ENCODE measurements at places on chromosomes 1 and 21. TPM values are rescaled to one million over a fixed set of nuclear protein-coding genes. Genes with fewer than 3 reads are reported as not detected.

DNA sequence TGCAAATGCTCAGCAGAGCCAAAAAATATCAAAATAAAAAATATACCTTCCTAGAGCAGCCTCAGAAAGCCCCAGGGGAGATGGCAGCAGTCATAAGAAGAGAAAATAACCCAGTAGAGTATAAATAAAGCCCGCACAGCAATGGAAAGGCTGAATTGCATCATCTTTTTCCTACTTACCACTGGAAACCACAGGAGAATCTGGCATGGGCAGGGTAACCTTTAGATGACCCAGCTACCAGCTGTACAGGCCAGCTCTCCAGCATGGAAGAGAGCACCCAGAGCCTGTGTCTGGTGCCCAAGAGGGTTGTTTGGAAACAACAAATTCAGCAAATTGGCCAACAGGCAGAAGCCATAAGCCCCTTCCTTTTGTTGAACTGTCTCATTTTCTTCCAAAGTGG lies 253.1 kb downstream of the OMA1 start:
- H3K27ac ChIP-seq: no peak overlapping the region
- H3K27me3 ChIP-seq: no peaks in the 10 kb centered on the region
- no peaks in the 10 kb centered on the region for H3K36me3 ChIP-seq
- H3K4me3 ChIP-seq: no peak overlapping the region
- no peaks in the 10 kb centered on the region for H3K4me1 ChIP-seq
- DNase-seq: no peak

DNA sequence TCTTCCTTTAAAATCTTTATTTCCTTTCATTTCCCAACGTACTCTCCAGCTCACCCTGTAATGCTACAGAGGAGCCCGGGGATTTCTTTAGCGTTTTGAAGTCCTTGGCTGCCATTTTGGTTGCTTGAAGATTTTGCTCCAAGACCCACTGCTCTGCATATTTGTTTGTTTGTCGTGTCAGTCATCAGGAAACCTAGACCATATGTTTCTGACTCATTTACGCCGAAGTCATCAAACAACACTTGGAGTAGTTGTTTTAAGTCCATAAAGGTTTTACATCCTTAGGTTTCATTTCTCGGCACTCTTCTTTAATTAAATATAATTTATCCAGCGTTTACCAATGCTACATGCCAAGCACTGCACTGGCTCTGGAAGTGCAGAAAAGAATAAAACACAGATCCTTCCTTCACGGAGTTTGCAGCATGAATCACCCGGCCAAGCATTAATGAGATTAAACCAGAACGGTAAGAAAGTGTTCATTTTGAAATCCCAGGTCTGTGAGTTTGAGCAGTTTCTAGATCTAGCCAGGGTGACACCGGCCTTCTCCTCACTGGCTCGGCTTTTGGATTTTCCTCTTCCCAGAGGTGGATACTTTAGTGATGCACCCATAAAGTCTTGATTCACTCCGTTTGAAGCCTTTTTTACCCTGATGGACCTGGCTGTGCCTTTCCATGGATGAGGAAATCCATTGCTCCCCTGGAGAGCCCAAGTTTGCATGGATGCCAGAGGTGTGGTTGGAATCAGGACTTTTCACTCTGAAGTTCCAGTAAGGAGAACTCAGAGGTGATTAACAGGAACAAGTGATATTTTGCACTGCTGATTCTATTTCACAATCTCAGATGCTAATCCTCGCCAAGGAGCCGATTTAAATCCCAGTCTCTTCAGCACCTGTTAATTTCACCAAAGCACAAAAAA lies 109.3 kb downstream of the KAZN start:
- DNase-seq: no peak
- no peak overlapping the region for H3K4me3 ChIP-seq
- H3K27me3 ChIP-seq: no peaks in the 10 kb centered on the region
- H3K4me1 ChIP-seq: no peaks in the 10 kb centered on the region
- H3K27ac ChIP-seq: no peak overlapping the region

- H3K4me3 ChIP-seq: no peak overlapping the region
- no peaks in the 10 kb centered on the region for H3K4me1 ChIP-seq
These were observed 159.0 kb downstream of the BARHL2 start for GRCh38 chr1:90558126-90558525.

- H3K4me1 ChIP-seq: no peaks in the 10 kb centered on the region
- no peak overlapping the region for H3K27ac ChIP-seq
- no peaks in the 10 kb centered on the region for H3K27me3 ChIP-seq
- no peaks in the 10 kb centered on the region for H3K36me3 ChIP-seq
- DNase-seq: no peak
These were observed 195.7 kb downstream of the GPATCH2 start for GRCh38 chr1:217435204-217435603.

- DNase-seq: no peak
- peaks cover 5% of the 10 kb centered on the region for H3K4me1 ChIP-seq
- no peak overlapping the region for H3K4me3 ChIP-seq
- H3K36me3 ChIP-seq: no peaks in the 10 kb centered on the region
- H3K27ac ChIP-seq: no peak overlapping the region
- H3K27me3 ChIP-seq: no peaks in the 10 kb centered on the region
These were observed 13.9 kb upstream of the LRIG2 start for GRCh38 chr1:113058941-113059706.

DNA sequence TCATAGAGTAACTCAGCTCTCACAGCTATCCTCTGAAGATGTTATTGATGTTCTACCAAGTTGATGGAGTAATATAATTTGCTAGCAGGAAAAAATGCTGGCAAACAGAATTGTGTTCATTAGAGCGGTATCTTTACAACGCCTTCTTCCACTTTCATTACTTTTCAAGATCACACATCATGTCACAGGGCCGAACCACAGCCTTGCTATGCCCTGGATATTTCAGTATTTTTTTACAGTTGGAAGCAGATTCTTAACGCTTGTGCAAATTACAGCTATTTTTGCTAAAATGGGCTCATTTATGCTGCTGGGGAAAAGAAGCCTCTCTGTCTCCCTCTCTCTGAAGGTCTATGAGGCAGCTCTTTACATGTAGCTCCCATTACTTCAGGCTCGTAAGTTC lies 632.2 kb downstream of the KIF26B start:
- H3K4me1 ChIP-seq: no peaks in the 10 kb centered on the region
- H3K4me3 ChIP-seq: no peak overlapping the region
- DNase-seq: no peak
- H3K27me3 ChIP-seq: no peaks in the 10 kb centered on the region
- no peak overlapping the region for H3K27ac ChIP-seq

The INAVA gene
- total RNA-seq: 2.3 TPM

The S100A13 gene
- 78.2 TPM for total RNA-seq

GRCh38 chr1:183533617-183534174 lies 56.6 kb downstream of the NCF2 start:
- no peak overlapping the region for H3K4me3 ChIP-seq
- no peak for DNase-seq
- no peak overlapping the region for H3K27ac ChIP-seq
- no peaks in the 10 kb centered on the region for H3K36me3 ChIP-seq

DNA sequence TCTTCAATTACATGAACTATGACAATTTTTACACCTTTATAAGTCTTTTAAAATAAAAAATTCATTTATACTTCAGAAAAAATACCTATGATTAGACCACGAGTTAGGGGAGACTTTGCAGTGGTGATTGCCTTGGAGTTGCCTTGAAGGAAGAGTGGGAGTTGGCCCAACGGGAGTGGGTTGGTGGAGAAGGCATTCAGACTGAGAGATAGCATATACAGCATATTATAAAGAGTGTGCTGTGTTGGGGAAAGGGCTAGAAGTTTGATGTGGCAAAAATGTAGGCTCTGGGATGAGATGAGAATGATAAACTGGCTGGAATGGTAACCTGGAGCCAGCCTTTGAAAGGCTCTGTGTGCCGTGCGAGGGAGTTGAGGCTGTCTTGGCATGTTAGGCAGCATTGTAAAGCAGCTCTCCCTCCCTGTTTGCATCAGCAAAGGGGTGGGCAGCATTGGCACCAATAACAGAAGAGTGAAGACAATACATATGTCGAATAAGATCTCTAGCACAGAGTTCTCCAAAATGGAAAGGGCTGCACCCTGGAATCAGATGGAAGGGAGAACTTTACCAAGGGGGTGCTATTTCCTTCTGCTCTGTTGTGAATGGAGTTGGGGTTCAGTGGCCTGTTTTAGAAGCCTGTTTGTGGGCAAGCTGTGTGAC lies 24.4 kb downstream of the MPZL1 start:
- no peak overlapping the region for H3K4me3 ChIP-seq
- peaks cover 11% of the 10 kb centered on the region for H3K4me1 ChIP-seq
- no peaks in the 10 kb centered on the region for H3K36me3 ChIP-seq
- DNase-seq: peak; percentile 44

DNA sequence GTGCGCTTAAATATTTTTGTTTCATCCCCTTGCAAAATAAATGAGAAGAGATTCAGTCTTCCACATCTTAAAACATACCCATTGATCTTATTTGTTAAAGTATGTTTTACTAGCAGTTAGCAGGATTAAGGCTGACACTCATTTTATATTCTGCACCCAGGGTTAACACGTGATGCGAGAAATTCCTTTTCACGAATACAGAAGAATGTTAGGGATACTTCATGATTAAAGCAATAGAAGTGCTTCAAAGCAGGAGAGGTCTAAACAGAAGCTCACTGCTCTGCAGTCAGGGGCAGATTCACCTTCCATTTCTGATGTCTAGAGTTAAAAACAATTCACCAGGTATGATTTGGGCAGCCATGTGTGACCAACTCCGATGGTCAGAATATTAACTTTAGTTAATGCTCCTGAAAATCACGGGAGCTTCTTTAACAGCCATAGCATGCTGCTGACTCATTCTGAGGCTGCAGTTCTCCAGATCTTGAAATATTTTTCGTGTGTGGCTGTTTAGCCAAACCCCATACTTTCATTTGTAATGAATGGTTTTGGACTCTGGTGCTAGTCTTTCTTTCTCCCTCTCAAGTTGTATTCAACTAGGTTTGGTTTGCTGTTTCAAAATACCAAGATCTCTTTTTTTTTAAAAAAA lies 19.7 kb downstream of the BCAR3 start:
- H3K27ac ChIP-seq: peak overlapping the region; percentile 72
- H3K4me1 ChIP-seq: peaks cover 68% of the 10 kb centered on the region
- DNase-seq: no peak
- no peak overlapping the region for H3K4me3 ChIP-seq
- no peaks in the 10 kb centered on the region for H3K36me3 ChIP-seq

GRCh38 chr1:2962061-2962460 lies 59.2 kb upstream of the ACTRT2 start:
- H3K27me3 ChIP-seq: no peaks in the 10 kb centered on the region
- no peaks in the 10 kb centered on the region for H3K36me3 ChIP-seq
- no peak for DNase-seq
- no peak overlapping the region for H3K4me3 ChIP-seq

- H3K27ac ChIP-seq: no peak overlapping the region
- H3K4me3 ChIP-seq: no peak overlapping the region
- H3K27me3 ChIP-seq: no peaks in the 10 kb centered on the region
- no peak for DNase-seq
- H3K36me3 ChIP-seq: no peaks in the 10 kb centered on the region
These were observed 45.8 kb upstream of the FMOD start for GRCh38 chr1:203396595-203397194.

The NMNAT2 gene
- 52.0 TPM for total RNA-seq

DNA sequence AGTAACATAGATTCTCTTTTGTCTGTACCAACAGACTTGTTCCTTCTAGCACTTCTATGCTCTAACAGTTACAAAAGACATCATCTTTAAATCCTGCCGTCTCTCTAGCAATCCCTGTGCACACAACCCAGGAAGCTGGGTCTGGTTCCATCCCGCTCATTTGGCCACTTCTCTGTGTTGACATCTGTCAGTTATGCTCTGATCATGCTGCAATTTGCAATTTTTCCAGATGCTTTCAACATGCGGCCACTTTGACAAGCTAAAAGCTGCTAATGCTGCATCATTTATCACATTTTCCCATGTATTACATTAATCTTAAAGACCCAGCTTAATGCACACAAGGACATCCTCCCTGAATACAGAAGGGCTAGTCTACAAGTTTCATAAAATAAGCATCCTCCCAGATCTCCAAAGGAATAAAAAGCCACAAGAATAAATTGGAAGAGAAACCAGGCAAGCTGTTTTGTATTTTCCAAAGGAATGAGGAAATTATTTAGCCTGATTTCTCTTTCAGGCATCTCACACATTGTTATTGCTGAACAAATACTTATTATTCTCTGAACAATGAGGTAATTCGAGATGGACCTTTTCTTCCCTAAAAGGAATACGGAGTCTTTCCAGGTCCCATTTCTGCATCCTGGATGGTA lies 19.0 kb upstream of the LRRC52 start:
- no peaks in the 10 kb centered on the region for H3K36me3 ChIP-seq
- no peak for DNase-seq
- no peak overlapping the region for H3K27ac ChIP-seq

GRCh38 chr1:182658055-182658454 lies 26.3 kb downstream of the RGS8 start:
- H3K27ac ChIP-seq: no peak overlapping the region
- H3K4me1 ChIP-seq: no peaks in the 10 kb centered on the region
- H3K36me3 ChIP-seq: no peaks in the 10 kb centered on the region
- no peaks in the 10 kb centered on the region for H3K27me3 ChIP-seq

DNA sequence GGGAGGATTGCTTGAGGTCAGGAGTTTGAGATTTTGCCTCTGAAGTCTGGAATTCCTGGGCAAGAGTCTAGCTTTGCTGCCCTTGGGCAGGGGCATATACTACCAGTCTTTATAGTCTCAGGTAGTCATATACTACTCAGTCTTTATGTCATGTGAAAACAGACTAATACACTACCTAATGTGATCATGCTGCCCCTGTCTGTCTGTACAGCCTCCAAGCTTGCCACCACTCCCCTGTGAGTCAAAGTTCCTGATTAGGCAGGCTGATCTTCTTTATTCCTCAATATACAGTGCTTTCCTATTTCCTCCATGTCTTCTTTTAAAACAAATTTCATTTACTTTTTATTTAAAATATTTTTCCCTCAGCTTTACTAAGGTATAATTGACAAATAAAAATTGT lies 105.3 kb upstream of the BEND5 start:
- no peaks in the 10 kb centered on the region for H3K36me3 ChIP-seq
- no peak overlapping the region for H3K4me3 ChIP-seq
- no peak for DNase-seq
- no peaks in the 10 kb centered on the region for H3K4me1 ChIP-seq
- H3K27ac ChIP-seq: no peak overlapping the region

DNA sequence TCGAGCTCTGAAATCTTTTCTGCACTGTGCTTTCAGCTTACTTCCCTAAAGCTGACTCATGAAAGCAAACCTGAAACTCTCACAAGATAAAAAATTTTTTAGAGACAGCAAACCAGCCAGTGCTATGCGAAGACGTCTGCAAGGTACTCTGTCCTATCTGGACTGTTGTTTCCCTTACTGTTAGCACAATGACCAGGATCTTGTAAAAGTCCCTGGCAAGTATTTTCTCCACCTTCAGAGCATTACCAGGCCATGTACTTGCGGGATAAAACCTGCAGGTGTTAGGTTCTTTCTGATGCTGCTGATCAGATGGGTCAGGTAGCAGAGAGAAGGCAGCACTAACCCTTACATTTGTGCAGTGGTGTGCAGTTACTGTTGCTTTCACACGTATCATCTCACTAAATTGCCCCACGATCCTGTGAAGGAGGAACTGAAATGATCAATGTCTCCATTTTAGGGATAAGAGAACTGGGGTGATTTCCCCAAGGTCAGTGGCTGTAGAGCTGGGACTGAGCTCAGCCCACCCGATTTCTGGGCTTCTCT lies 56.6 kb downstream of the PLXNA2 start:
- no peak overlapping the region for H3K27ac ChIP-seq
- H3K4me1 ChIP-seq: no peaks in the 10 kb centered on the region
- no peak overlapping the region for H3K4me3 ChIP-seq
- no peaks in the 10 kb centered on the region for H3K36me3 ChIP-seq

Data from testis (tissue), 5 donors.